Esophagus squamous epithelium (tissue), 5 donors: ENCODE measurements at places on chromosomes 1 and 21.

GRCh38 chr1:235571482-235571881 is 67.2 kb upstream of the B3GALNT2 start:
- no peak overlapping the region for H3K27ac ChIP-seq
- H3K27me3 ChIP-seq = no peaks in the 10 kb centered on the region
- no peaks in the 10 kb centered on the region for H3K4me1 ChIP-seq
- no peak for DNase-seq
- H3K36me3 ChIP-seq = no peaks in the 10 kb centered on the region

DNA sequence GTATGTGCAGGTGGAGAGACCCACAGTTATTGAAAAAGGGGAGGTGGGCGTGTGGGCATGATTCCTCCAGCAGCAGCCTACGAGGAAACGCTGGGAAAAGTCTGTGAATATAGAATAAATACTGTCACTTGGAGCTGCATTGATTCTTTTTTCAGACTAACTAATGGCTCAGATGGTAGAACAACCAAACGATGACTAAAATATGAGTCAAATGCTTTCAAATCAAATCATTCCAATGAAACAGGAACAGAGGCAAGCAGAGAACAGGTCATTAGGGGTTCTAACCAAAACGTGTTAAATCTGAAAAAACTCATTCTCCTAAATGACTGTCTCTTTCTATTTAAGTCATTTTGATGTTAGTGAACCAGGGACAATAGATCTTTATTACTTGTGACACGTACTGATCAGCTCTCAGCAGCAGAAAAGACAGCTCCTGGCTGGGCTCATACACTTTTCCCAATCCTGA is 35.1 kb upstream of the SEC16B start:
- H3K4me3 ChIP-seq = no peak overlapping the region
- no peaks in the 10 kb centered on the region for H3K4me1 ChIP-seq
- no peaks in the 10 kb centered on the region for H3K27me3 ChIP-seq
- no peak for DNase-seq
- no peaks in the 10 kb centered on the region for H3K36me3 ChIP-seq
- no peak overlapping the region for H3K27ac ChIP-seq

GRCh38 chr1:165537356-165538109 is 6.3 kb upstream of the LRRC52 start:
- H3K4me1 ChIP-seq = no peaks in the 10 kb centered on the region
- DNase-seq = no peak
- no peaks in the 10 kb centered on the region for H3K27me3 ChIP-seq
- no peak overlapping the region for H3K4me3 ChIP-seq

GRCh38 chr1:8698012-8698630 is 119.3 kb downstream of the RERE start:
- H3K36me3 ChIP-seq = no peaks in the 10 kb centered on the region
- H3K4me3 ChIP-seq = no peak overlapping the region
- no peak for DNase-seq
- H3K27me3 ChIP-seq = no peaks in the 10 kb centered on the region
- no peak overlapping the region for H3K27ac ChIP-seq

- H3K27ac ChIP-seq = no peak overlapping the region
- no peak for DNase-seq
- H3K4me1 ChIP-seq = no peaks in the 10 kb centered on the region
Measured at GRCh38 chr1:175400766-175401165, 208.2 kb upstream of the KIAA0040 start.

GRCh38 chr1:70112838-70113237 is 92.5 kb downstream of the LRRC40 start:
- no peak overlapping the region for H3K4me3 ChIP-seq
- DNase-seq = no peak
- H3K36me3 ChIP-seq = no peaks in the 10 kb centered on the region
- H3K27ac ChIP-seq = no peak overlapping the region
- H3K4me1 ChIP-seq = no peaks in the 10 kb centered on the region
- no peaks in the 10 kb centered on the region for H3K27me3 ChIP-seq

- H3K36me3 ChIP-seq = no peaks in the 10 kb centered on the region
- H3K4me1 ChIP-seq = no peaks in the 10 kb centered on the region
- no peaks in the 10 kb centered on the region for H3K27me3 ChIP-seq
- no peak for DNase-seq
Measured at GRCh38 chr1:79478160-79478559, 471.6 kb upstream of the ADGRL4 start.

DNA sequence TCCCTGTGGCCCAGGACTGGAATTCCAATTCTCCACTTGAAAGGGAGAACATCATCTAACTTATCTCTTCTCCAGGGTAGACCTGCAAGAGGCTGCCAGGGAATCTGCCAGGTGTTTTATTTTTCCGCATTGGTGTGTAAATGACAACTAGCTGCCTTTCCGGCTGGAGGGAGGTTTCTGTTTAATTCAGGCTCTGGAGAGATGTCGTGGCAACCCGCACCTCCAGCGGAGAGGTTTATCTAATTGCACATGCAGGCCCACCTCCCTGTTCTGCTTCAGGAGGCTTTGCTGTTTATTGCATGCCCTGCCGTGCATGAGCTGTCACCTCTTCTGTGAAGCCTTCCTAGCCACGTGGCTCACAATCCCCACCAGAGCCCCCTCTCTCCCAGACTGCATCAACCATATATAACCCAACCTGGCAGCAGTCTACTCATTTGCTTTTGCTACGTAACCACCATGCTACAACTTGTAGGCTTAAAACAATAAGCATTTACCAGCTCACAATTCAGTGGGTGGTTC is 151.6 kb downstream of the C1orf94 start:
- H3K4me3 ChIP-seq = no peak overlapping the region
- H3K36me3 ChIP-seq = no peaks in the 10 kb centered on the region
- H3K27ac ChIP-seq = no peak overlapping the region
- H3K27me3 ChIP-seq = no peaks in the 10 kb centered on the region
- H3K4me1 ChIP-seq = no peaks in the 10 kb centered on the region
